ENCODE measurements at places on chromosomes 4 and X.

DNA sequence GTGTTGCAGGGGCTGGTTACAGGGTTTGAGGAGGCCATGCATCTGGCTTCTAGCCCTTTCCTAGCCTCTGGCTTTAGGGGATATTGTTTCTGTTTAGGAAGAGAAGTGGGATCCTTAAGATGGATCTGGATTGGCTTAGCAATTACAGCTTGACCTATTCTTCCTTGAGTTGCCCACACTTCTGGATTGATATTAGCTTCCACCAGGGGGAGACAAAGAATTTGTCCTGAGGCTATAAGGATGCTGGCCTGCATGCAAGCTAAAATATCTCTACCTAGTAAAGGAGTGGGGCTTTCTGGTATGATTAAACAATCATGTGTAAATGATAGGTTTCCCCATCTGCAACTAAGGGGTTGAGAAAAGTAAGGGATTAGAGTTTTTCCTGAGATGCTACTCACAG is 117.2 kb downstream of the TEX13C start:
- DNase-seq: peak; percentile 3

- peak; percentile 44 for DNase-seq
Observed at GRCh38 chrX:49915361-49916222, 6.8 kb upstream of the CLCN5 start.

GRCh38 chr4:13548984-13549546 is 4.8 kb upstream of the NKX3-2 start:
- peak; percentile 59 for DNase-seq

- DNase-seq: no peak
Observed at GRCh38 chr4:2075171-2075986, 16.3 kb downstream of the NAT8L start.

GRCh38 chr4:158962393-158962792 is 140.5 kb upstream of the RAPGEF2 start:
- DNase-seq: no peak

GRCh38 chrX:6041630-6042029 is 187.0 kb downstream of the NLGN4X start:
- peak; percentile 83 for DNase-seq

GRCh38 chr4:11428899-11429698 is 405 bp upstream of the HS3ST1 start:
- peak; percentile 78 for DNase-seq

DNA sequence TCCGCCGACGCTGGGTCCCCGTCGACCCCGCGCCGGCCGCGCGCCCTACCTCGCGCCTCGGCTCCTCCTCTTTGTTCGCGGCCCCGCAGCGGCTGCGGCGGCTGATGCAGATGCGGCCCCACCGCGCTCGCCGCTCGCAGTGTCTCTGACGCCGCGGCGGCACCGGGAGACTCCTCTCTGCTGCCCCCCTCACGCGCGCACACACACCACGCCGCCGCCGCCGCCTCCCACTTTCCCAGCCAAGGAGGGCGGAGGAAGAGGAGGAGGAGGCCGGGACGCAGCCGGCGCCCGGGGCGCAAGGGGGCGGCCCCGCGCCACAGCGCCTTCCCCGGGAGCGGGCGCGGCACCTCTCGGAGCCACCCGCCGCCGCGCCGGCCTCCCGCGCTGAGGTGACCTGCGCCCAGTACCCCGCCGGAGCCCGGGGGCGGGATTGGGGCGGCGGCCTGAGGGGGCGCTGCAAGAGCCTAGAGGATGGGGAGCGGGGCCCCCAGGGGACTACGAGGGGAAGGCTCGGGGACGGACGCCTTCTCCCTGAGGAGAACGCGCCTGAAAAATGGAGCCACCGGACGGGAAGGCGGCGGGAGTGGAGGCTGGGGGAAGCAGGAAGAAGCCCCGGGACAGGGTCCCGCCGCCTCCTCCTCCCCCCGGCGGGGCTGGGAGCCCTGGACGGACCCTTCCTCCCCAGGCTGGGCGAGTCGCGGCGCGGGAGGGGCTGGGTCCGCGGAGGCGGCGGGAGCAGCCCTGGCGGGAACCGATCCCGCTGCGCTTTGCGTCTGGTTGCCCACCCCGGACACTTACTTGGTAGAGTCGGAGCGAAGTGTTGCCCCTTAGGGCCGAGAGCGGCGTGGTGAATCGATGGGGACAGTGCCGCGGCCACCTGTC is at the start of gene SH3RF1:
SH3RF1 (minus strand) TSS at position 147 of the 882 bp plus-strand sequence. CDS start 1,744 bp downstream, outside the sequence.
- peak; percentile 50 for DNase-seq

DNA sequence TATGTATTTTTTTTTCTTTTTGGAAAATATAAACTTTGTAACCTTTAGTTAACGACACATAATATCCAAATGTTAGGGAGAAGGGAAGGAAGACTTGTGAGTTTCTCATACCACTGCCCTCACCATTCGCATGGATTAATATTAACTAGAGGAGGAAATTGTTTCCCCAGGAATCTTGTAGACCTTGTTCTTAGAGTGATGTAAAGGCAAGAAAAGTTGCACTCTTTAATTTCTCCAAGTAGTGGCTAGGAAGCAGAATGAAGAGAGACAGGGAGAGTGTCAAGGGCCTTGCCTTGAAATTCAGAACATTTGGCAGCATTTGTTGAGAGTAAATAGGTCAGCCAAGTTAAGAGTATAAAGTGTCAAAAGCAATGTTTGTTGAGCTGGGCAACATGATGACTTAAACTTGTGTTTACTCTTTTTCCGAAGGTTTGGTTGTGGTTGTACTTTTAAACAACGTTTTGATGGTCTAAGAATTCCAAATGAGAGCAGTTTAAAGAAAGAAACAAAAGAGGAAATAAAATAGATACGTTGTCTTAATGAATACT is 105.7 kb downstream of the TENM3 start:
- DNase-seq: no peak

GRCh38 chr4:109875106-109875505 is 27.2 kb downstream of the LRIT3 start:
- DNase-seq: peak; percentile 53

DNA sequence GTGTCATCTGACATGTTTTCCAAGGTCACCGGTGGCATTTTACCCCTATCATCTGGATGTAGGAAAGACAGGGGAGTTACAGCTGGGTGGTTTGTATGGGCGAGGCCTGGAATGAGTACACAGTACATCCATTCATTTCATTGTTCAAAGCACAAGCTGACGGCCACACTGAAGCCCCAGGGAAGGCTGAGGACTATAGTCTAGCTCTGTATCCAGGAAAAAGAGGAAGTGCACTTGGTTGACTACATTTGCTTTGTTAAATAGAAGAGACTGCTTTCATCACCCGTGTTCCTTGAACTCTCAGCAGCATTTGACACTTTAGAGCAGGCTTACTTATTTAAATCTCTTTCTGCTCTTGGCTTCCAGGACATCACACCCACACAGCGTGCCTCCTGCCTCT is 1041.0 kb upstream of the TENM3 start:
- DNase-seq: no peak

GRCh38 chr4:54265366-54265765 is 36.3 kb downstream of the PDGFRA start:
- DNase-seq: no peak

DNA sequence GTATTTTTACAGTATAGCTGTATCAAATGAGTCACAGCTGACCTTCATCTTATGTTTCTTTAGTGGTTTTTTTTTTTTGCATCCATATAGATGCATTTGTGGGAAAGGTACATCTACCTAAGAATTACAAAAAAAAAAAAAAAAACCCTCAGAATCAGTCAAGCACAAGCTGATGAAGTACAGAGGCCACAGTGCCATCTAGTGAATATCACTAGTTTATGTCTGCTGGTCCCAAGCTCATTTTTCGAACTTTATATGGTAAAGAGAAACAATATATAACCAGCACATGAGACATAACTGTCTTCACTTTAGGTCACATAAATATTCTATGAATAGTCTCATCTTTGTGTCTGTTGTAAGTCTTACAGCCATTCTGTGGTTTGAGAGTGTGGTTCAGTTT is 220.1 kb downstream of the DLG3 start:
- DNase-seq: peak; percentile 44

GRCh38 chr4:160826339-160826679 is 1337.5 kb downstream of the FSTL5 start:
- DNase-seq: no peak

- no peak for DNase-seq
Observed at GRCh38 chr4:6806924-6807626, 24.5 kb downstream of the KIAA0232 start.

GRCh38 chr4:153151535-153152455 is 52.4 kb upstream of the TRIM2 start:
- DNase-seq: peak; percentile 35

GRCh38 chrX:123975180-123975579 is 13.7 kb downstream of the STAG2 start:
- DNase-seq: peak; percentile 29

- DNase-seq: peak; percentile 40
Observed at GRCh38 chr4:146585761-146586333, 52.8 kb upstream of the POU4F2 start.

- no peak for DNase-seq
Observed at GRCh38 chrX:19840899-19841648, 46.3 kb downstream of the SH3KBP1 start.
